Activated T-cell treated with anti-CD3 and anti-CD28 coated beads for 48 hours (primary cell): ENCODE measurements at places on chromosomes 16 and 17.

DNA sequence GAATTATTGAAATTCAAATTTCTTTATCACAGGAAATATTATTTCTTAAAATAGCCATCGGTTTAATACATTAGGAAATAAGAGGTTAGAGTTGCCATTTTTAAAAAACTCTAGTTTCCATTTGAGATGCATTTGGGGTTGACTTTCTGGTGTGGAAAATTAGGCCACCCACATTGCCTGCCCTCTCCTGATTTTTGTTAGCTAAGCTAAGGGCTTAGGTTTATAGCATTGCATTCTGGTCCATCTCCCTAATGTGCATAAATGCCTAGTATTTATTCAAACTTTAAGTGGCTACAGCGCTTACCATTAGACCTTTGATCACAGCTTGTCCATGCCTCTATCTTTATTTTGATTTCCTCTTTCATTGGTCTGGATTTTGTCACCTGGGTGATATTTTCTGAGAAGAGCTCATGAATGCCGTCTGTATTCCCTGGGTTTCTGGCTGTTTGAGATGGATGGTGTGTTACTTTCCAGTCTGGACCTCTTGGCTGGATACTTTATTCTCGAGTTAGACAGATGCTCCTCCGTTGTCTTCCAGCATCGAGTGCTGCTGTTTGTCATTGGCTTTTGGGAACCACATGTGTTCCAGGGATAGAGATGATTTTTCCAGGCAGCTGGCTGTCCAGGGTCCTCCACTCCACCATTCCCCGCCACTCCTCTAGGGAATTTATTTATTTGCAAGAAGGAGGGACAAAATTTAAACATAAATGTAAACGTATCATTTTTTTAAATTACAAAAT is 120.3 kb downstream of the KATNIP start:
- no peak for DNase-seq

DNA sequence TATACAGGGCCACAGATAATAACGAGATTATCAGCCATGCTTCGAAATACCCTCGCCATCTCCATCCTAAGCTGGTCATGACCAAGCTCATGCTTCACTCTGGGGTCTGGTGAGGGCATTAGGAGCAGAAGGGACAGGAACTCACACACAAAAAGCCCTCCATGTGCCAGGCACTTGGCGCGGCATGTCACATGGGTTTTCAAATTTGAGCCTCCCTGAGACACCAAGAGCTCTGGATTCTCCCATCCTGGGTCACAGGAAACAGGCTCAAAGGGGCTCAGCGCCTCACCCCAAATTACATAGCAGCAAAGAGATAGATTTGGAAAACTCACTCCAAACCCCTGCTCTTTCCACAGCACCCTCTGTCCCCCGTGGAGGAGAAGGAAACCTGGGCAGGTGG is 239.5 kb downstream of the GSG1L start:
- DNase-seq, result no peak

DNA sequence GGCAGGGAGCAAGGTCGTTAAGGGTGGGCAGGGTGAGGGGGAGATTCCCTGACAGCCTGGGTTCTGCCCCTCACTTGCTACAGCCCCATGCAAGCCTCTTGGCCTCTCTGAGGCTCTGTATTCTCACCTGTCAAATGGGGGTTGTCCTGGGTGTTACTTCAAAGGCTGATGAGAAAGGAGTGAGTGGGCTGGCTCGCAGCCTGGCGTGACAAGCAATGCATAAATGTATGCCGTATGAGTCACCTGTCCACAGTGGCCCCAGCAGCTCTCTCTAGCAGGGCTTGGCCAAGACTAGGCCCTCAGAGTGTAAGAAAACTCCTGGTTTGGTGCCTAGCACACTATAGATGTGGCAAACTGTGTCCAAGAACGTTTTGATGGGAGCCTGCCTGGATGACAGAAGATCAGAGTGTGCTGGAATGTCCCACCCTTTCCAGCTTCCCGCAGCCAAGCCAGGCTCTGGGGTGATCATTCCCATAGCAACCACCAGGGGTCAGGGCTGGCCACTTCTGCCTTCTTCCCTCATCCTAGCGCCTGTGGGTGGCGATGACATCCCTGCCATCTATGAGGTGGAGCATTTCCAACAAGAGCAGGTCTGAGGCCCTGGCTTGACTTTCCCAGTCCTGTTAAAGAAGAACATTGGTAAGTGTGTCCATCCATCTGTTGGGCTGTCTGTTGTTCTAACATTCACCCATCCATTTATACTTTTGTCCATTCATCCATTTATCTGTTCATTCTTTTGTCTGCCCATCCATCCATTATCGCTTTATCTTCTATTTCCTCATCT is 37.2 kb upstream of the ADGRG1 start:
- peak; percentile 70 for DNase-seq

- DNase-seq, result peak; percentile 80
Measured at GRCh38 chr17:2053380-2054261, 1.3 kb upstream of the HIC1 start.

DNA sequence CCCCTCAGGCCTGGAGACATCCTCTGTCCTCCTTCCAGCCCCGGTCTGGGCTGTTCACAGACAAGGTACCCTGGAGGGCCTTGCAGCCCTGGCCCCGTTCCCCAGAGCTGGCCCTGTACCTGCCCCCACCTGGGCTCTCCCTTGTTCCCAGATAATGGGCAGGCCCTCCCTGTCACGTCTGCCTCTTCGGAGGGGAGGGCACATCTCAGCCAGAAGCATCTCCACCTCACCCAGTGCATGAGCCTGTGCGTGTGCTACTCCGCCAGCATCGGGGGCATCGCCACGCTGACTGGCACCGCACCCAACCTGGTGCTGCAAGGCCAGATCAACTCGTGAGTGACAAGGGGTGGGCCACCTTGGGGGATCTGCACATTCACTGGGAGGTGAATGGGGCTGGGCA is 14.9 kb upstream of the FOXN1 start:
- no peak for DNase-seq

DNA sequence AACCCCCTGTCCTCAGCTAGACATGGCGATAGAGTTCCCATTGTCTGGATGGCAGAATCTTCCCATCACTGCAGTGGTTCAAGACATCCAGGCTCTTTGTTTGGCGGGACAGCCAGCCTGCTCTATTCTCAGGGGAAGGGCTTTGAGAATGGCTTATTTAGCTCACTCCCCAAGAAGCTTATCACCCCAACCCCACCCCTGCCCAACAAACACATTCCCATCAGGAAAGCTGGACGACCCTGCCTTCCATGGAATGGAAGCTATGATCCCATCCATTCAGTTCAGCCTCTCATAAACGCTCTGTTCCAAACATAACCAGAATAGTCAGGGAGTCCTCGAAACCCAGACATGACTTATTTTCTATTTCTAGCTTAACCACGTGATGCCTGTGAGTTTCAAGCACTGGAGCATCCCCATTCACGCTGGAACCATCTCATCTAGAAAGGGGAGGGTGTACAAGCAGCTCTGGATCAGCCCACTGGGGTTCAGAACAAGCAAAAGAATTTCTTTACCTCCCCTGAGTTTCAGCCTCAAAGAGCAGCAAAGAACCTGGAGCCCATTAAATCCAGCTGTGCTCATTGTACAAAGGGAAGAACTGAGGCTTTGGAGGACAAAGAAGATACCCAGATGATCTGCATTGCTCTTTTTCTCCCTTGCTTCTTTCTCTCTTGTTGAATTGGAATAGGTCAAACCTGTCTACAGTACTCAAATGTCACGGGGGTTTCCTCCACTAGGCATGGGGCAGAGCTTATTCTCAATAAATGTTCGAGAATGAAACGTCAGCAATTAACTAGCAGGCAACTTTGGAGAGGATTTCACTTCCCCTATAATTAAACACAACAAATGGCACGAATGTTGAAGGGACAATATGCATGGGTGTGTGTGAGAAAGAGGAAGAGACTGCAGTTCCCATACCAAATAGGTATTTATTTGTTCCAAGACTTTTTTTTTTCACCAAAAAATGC is 93.1 kb downstream of the XYLT1 start:
- no peak for DNase-seq

DNA sequence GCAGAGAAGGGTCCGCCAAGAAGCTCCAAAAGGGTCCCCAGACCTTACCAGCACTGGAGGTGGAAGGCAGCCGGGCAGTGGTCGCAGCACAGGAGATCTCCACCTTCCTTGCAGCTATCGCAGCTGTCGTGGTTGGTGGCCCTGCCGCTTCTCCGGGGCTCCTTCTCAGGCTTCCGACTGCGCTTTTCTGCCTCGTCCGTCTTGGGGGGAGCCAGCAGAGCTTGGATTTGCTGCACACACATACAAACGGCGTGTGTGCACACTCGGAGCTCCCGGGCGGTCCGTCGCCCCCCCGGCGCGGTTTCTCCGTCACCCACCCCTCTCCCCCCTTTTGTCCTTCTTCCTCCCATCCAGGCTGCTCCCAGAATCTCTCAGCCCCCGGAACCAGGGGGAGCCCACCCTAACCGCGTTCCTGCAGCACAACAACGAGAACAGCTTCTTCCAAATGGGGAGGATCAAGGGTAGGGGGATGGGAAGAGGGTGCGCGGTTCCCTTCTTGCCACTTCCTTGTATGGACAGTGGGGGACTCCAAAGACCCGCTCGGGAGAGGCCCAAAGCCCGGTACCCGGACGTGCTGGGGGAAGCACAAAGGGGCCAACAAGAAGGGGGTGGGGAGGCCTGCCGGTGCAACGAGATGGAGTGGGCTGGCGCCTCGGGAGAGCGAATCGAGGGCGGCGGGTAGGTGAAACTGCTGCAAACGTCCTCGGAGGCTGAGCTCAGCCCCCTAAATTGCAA is 1.1 kb downstream of the PHF12 start:
- peak; percentile 41 for DNase-seq

GRCh38 chr16:72195609-72196008 is 23.7 kb upstream of the PMFBP1 start:
- DNase-seq, result no peak
